Hippocampal formation (tissue), 2 donors: ENCODE measurements at places on chromosomes 5 and 9.

- DNase-seq = peak; percentile 45
Observed at GRCh38 chr5:160506006-160507004, 84.7 kb downstream of the PTTG1 start.

DNA sequence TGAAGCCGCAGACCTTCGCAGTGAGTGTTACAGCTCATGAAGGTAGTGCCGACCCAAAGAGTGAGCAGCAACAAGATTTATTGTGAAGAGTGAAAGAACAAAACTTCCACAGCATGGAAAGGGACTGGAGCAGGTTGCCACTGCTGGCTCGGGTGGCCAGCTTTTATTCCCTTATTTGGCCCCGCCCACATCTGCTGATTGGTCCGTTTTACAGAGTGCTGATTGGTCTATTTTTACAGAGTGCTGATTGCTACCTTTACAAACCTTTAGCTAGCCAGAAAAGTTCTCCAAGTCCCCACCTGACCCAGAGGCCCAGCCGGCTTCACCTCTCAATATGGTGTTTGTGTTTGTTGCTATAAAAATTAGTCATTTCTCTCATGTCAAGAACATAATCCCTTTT lies 49.7 kb downstream of the RECK start:
- DNase-seq = no peak

DNA sequence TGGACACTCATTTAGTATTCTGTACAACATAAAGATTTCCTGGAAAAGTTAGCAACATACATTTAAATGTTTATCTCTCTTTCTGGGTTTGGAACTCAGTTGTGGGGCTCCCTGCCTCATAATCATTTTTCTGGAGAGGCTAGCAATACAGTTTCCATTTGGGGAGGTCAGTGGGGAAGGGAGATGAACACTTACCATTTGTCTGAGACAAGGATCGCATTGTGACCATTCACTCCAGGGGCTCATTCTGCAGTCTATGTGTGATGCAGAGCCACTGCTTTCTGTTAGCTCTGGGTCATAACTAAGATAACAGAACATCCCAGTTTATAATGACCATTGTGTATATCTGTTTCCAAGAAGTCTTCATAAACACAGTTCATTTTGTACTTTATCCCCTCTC lies 22.4 kb downstream of the C9 start:
- no peak for DNase-seq

- no peak for DNase-seq
Observed at GRCh38 chr5:157049605-157050004, 9.3 kb downstream of the HAVCR1 start.

- no peak for DNase-seq
Observed at GRCh38 chr5:173808079-173808808, 79.9 kb upstream of the CPEB4 start.

DNA sequence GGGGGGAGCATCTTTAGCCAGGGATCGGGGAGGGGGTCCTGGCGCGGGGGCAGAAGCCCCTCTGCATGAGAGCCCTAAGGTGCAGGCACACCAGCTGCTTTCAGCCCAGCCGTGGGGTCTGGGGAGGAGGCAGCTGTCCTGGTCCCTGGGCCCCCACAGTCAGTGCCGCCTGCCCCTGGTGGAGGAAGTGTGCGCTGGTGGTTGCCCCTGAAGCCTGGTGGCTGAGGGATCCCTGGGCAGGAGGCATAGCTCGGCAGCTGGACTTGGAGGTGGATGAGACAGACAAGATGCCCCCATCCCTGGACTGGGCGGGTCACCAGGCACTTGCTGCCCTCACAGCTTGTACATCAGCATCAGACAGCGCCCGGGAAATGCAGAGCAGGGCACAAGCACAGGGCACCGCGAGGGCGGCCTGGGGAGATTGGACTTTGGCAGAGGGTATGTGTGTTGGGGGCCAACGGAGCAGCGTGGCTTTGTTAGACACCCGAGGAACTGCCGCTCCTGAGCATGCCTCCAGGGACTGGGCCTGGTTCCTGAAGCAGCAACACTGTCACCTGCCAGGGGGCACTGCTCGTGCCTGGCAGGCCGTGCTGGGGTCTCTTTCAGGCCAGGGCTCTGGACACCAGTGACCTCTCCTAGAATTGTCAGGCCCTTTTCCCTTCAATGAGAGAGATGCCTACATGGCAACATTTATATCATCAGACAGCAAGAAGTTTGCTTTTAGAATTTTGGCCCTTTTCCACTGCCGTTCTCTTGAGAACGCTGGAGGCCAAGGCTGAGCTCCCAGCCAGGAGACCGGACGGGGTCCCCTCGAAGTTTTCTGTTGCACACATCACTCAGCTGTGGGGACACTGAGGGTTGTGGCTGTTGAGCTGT lies 41.9 kb upstream of the CTSL start:
- no peak for DNase-seq

- DNase-seq = no peak
Observed at GRCh38 chr5:128472036-128472435, 66.0 kb downstream of the FBN2 start.

- no peak for DNase-seq
Observed at GRCh38 chr5:2914981-2915484, 163.6 kb upstream of the IRX2 start.

DNA sequence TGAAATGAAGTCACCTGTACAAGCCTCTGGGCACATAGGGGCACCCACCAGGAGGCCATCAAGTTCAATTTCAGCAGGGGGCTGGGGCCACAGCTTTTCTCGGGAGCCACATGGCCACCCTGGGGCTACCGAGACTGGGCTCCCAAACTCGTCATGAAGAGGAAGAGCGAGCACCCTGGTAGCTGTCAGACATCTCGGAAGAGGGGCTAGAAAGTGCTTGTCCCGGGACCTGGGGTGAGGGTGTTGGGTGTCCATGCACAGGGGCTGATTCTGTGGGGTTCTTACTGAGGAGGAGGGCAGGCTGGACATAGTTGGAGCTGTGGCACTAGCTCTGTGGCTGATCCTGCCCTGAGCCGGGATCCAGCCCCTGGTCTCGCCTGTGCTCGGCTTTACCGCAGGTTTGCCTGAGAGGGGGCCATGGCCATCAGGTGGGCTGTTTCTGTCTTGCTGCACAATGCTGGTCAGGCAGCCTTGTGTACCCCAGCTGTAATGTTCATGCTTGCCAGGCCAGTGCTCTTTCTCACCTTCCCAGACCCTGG lies 70.3 kb downstream of the PHF2 start:
- DNase-seq = no peak

DNA sequence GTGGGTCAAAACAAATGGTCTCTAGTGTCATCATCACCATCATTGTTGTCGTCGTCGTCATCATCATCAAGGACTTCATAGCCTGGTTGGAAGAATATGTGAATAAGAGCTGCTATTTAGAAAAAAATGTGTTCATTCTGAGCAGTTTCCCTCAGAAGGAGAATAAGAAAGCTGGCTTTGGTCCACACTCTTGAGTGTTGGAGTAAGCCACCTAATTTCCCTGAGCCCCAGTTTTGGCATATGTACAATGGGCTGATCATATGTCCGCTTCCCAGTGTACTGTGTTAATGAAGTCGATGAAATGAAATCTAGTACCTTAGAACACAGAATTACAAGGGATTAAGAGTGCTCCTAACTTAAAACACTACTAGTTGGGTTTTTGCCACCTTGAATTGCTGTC lies 545.5 kb downstream of the CCDC171 start:
- DNase-seq = no peak

GRCh38 chr9:75117564-75117963 lies 29.2 kb downstream of the OSTF1 start:
- DNase-seq = no peak

GRCh38 chr5:56402266-56403220 lies 169.4 kb upstream of the ANKRD55 start:
- peak; percentile 55 for DNase-seq

DNA sequence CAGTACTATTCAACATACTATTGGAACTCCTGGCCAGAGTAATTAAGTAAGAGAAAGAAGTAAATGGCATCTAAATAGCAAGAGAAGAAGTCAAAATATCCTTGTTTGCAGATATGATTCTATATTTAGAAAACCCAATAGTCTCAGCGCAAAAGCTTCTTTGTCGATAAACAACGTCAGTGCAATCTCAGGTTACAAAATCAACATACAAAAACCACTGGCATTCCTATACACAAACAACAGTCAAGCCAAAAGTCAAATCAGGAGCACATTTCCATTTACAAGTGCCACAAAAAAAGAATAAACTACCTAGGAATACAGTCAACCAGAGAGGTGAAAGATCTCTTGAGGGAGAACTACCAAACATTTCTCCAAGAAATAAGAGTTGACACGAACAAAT lies 1901.9 kb upstream of the ACO1 start:
- no peak for DNase-seq

DNA sequence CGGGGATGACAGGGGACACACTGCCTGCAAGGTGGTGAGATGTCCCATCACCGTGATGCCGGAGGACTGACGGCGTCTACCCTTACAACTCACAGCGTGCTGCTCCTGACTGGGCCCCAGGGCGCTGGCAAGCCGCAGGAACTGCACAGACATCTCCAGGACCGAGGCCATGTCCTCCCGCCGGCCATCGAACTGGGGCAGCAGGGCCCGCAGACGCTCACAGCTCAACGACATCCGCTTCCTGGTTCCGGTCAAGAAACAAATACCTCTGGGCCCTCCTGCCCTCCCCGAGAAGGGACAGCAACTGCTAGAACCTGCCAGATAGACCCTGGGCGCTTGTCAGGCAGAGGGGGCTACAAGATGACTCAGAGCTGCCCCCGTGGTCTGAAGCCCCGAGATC lies 1.0 kb downstream of the SOHLH1 start:
- DNase-seq = no peak

GRCh38 chr5:82436291-82436690 lies 158.1 kb upstream of the RPS23 start:
- no peak for DNase-seq

DNA sequence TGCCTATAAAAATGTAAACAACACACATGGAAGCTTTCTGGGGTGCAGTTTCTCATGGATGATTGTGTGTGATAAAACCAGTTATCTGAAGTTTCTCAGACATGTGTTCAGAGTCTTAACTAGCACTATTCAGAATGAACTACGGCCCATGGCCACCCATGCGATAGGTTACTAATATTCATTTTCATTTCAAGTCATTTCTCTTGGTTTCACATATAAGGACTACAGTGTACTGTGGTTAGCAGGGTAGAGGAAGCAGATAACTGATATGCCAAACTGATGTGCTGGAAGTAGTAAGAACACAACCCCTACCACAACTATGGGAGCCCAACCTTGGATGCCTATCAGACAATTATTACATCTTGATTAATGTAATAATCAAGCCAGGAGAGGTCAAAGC lies 372.1 kb downstream of the DTWD2 start:
- no peak for DNase-seq

DNA sequence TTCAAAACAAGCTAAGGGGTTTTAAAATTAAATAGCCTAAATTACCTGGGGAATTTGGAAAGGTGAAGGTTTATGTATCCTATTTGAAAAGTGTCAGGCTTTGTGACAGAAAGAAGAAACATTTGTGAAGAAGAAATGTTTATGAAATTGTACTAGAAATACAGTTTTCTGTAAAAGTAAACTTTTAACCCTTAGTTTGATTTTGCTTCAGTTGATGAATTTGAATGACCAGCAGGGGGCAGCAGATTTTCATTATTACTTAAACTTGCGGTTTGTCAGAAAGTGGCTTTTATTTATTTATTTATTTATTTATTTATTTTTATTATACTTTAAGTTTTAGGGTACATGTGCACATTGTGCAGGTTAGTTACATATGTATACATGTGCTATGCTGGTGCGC lies 58.1 kb downstream of the NNT start:
- no peak for DNase-seq

DNA sequence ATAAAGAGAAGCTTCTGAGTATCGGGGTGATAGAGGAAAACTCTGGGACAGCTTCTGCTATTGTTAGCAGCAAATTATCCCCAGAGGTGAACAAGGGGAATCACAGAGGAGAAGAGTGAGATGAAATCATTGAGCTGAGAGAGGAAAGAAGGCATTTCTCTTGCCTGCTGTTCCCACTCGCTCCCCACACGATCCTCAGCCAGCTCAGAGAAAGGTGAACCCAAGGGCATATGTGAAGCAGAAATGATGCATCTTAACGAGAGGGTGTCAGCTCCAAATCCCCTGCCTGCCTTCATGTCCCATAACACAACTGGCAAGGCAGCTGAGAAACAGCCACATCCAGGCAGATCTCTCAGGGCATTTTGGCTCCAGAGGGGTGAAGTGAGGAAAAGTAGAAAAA lies 111.6 kb downstream of the BRINP1 start:
- no peak for DNase-seq

DNA sequence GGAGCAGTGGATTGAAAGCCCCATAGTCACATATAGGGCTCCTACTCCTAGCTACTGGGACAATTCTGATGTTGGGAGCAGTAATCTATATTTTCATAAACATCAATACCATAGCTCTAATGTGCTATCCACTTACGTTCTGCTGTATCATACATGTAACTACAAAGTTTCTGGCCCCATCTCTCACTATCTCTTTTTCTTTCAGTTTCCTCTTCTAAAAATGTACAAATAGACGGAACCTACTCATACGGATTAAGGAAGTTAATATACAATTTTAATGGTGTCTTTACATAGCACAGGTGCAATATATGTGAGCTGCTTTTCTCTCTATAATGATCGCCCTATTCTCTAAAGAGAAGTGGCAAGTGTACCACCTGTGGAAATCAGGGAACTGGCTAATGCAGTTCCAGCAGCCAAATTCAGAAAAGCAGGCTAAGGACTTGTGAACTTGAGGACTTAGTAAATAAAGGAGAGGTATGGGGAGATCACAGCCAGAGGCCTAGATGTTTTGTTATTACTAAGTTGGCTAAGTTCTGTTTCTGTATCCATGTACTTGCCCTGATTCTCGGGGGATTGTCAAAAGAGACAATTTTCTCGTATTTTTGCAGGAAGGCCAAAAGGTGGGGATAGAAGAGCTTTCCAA lies 1021.9 kb downstream of the CDH12 start:
- no peak for DNase-seq

GRCh38 chr5:35487233-35488025 lies 130.2 kb upstream of the SPEF2 start:
- DNase-seq = no peak

DNA sequence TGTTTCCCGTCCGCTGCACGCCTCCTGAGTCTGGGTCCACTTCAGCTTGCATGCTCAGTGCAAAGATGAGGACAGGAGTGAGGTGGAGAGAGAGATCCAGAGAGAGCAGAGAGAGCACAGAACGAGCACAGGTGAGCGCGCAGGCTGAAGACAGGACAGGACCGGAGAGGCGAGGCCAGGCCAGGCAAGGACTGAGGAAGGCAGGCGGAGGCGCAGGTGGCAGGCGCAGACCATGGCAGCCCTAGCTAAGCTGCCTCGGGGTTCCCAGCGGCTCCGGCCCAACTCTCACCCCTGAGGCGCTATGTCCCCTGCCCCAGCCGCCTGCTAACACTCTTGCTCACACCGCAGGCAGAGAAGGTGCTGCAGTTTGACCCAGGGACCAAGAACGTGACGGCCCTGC lies 9.7 kb downstream of the GRIN1 start:
- no peak for DNase-seq

DNA sequence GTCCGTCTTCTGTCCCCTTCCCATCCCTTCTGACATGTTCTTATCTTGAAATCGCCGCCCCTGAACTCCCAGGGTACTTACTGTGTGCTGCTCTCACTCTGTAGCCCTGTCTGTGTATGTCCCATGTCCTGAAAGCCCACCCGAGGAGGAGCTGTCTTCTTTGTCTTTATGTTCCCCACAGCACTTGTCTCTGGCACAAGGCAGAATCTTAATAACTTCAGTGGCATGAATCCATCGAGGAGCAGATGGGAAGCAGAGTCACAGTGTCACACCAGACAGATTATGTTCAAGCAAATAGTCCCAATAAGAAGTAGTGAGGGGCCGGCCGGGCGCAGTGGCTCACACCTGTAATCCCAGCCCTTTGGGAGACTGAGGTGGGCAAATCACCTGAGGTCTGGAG lies 29.7 kb upstream of the LTC4S start:
- DNase-seq = no peak
